Gastroesophageal sphincter (tissue), 4 donors: ENCODE measurements at places on chromosomes 5 and 9. TPM values are rescaled to one million over a fixed set of nuclear protein-coding genes. Genes with fewer than 3 reads are reported as not detected.

GRCh38 chr5:125868036-125868435 is 555.2 kb upstream of the GRAMD2B start:
- no peaks in the 10 kb centered on the region for H3K4me1 ChIP-seq
- no peak for ATAC-seq
- no peak overlapping the region for H3K27ac ChIP-seq
- H3K36me3 ChIP-seq: no peaks in the 10 kb centered on the region
- H3K27me3 ChIP-seq: no peaks in the 10 kb centered on the region

CREBRF gene
- total RNA-seq: 44.2 TPM

- H3K4me3 ChIP-seq: peak overlapping the region; percentile 74
- H3K27ac ChIP-seq: peak overlapping the region; percentile 89
- peaks cover 42% of the 10 kb centered on the region for H3K4me1 ChIP-seq
- H3K36me3 ChIP-seq: no peaks in the 10 kb centered on the region
These were observed 1.5 kb downstream of the ASS1 start for GRCh38 chr9:130446101-130446861.

NOP16 gene
- 12.5 TPM for total RNA-seq

- no peak overlapping the region for H3K4me3 ChIP-seq
- H3K36me3 ChIP-seq: no peaks in the 10 kb centered on the region
- no peak for ATAC-seq
- peaks cover 99% of the 10 kb centered on the region for H3K27me3 ChIP-seq
- peaks cover 10% of the 10 kb centered on the region for H3K4me1 ChIP-seq
These were observed 1.9 kb downstream of the IRX2 start for GRCh38 chr5:2749514-2750025.

DNA sequence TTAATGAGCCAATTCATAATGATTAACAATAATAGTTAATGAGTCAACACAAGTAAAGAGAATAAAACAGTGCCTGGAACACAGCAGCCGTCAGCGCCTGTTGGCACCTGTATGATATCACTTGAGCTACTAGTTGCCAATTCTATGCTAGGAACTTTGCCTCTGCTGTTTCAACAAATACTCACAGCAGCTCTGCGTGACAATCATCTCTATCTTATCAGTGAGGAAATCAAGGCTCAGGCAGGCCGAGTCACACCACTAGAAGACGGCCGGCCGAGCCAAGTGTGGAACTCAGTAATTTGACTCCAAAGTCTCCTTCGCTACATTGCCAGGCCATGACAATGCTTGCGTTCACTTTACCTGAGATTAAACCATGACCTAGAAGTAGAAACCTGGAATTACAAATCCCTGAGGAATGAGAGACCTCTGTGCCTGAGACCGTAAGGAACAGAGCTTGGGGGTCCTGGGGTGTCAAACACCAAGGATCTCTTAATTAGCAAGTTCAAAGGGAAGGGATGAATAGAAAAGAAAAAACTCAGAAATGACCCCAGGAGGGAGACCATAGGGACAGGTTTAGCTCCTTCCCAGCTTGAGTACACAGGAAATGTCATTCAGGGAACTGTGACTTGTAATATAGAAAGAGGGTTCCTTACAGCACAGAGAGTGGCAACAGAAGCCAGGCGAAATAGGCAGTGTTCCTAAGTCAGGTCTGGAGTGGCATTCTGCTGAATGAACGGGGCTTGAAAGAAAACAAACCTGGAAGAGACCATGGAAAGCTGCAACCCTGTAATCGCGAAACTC is 109.1 kb downstream of the SUSD1 start:
- no peak overlapping the region for H3K4me3 ChIP-seq
- H3K27ac ChIP-seq: no peak overlapping the region
- no peaks in the 10 kb centered on the region for H3K36me3 ChIP-seq
- peaks cover 8% of the 10 kb centered on the region for H3K4me1 ChIP-seq
- peak; percentile 50 for ATAC-seq

DNA sequence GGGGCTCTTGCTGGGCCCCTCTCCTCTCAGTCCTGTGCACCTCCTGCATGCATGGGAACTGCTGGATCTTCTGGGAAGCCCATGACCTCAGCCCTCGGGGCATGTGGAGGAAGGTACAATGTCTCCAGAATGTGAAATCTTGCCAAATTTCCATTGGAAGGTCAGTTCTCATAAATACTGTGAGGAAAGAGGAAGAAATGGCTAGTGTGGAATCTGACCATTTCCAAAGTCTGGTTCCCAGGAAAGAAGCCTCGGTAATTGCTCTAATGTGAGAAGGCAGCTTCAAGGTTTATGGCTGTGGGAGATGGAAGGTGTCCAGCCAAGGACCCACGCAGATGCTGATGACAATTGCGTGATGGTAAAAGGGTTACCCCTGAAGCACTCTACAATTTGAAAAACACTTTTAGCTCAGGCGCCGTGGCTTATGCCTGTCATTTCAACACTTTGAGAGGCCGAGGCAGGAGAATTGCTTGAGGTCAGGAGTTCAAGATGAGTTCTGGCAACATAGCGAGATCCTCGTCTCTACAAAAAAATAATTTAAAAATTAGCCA is 8.1 kb upstream of the IL17B start:
- peak overlapping the region; percentile 94 for H3K27ac ChIP-seq
- H3K36me3 ChIP-seq: no peaks in the 10 kb centered on the region
- peaks cover 97% of the 10 kb centered on the region for H3K4me1 ChIP-seq
- no peaks in the 10 kb centered on the region for H3K27me3 ChIP-seq

KCNIP1 gene
- 1.6 TPM for total RNA-seq

- H3K27ac ChIP-seq: peak overlapping the region; percentile 72
- peaks cover 9% of the 10 kb centered on the region for H3K4me1 ChIP-seq
- no peak for ATAC-seq
These were observed 29.8 kb downstream of the ADAMTS2 start for GRCh38 chr5:179315356-179315890.

RNF208 gene
- not detected for total RNA-seq
